ENCODE measurements at places on chromosomes 3 and 15. TPM values are rescaled to one million over a fixed set of nuclear protein-coding genes. Genes with fewer than 3 reads are reported as not detected.

PLAAT1 gene
- total RNA-seq: 4.5 TPM

FANCD2OS gene
- not detected for total RNA-seq

PDZRN3 gene
- total RNA-seq: 72.3 TPM

MESP1 gene
- 1.2 TPM for total RNA-seq

COL6A6 gene
- total RNA-seq: 41.2 TPM

HESX1 gene
- total RNA-seq: 1.9 TPM

GOLGA8R gene
- total RNA-seq: 10.7 TPM

EPHA6 gene
- total RNA-seq: 22.0 TPM

MAP2K1 gene
- total RNA-seq: 27.0 TPM

IL17RD gene
- total RNA-seq: 32.2 TPM

PLSCR4 gene
- total RNA-seq: 46.9 TPM

GHRL gene
- total RNA-seq: not detected

MCF2L2 gene
- 21.3 TPM for total RNA-seq

FEZF2 gene
- 14.3 TPM for total RNA-seq

Measured in camera-type eye (tissue), 1 donor.